ENCODE measurements at places on chromosomes 6 and 20. TPM values are rescaled to one million over a fixed set of nuclear protein-coding genes. Genes with fewer than 3 reads are reported as not detected.

DNA sequence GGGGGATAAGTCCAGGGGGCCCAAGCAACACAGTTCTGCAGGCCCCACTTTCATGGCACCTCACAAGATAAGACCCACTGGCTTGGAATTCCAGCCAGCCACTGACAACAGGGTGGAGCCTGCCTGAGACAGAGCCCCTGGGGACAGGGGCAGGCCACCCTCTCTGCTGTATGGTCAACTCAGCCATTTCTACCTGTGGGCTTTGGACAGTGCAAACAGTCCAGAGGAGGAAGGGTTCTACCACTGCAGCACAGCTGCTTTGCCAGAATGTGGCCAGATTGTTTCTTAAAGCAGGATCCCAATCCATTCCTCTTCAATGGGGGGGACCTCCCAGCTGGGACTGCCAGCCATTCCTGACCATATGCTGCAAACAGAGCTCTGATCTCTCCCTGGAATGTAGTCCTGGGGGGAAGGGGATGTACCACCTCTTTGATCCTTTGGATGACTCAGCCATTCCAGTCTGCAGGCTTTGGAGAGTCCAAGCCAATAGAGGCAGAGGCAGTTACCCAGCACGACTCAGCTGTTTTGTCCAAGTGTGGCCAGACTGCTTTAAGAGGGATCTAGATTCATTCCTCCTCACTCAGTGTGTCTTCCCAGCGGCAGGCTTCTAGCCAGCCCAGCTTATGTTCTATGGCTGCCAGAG, 842.2 kb downstream of the EPHA7 start:
- DNase-seq: no peak

GRCh38 chr6:104575536-104575935, 284.2 kb downstream of the HACE1 start:
- DNase-seq: no peak

GRCh38 chr20:62143081-62143956, at the start of the genes PSMA7 and SS18L1:
PSMA7 (minus strand) TSS chr20:62143394; CDS start chr20:62143303, 91 bp downstream.
SS18L1 (plus strand) TSS chr20:62143769; CDS start chr20:62143821, 52 bp downstream.
- DNase-seq: peak; percentile 74

The MMP24 gene
- 0.09 TPM for total RNA-seq

The ZSCAN26 gene
- 3.8 TPM for total RNA-seq

The SERAC1 gene
- total RNA-seq: 8.7 TPM

The GGTLC1 gene
- total RNA-seq: not detected

GRCh38 chr6:34414999-34415858, 10.6 kb downstream of the RPS10 start:
- peak; percentile 63 for DNase-seq

- peak; percentile 91 for DNase-seq
Measured at GRCh38 chr20:6714279-6714711, 53.2 kb upstream of the BMP2 start.

GRCh38 chr20:31662372-31662854, 24.7 kb downstream of the COX4I2 start:
- DNase-seq: no peak

The TMEM74B gene
- total RNA-seq: 2.2 TPM

The SPEF1 gene
- not detected for total RNA-seq

The GINS1 gene
- 5.0 TPM for total RNA-seq

GRCh38 chr6:33081098-33081824, 5.5 kb downstream of the HLA-DPB1 start:
- no peak for DNase-seq

- no peak for DNase-seq
Measured at GRCh38 chr20:41185013-41185757, 47.8 kb downstream of the PLCG1 start.

GRCh38 chr20:41746635-41747034, 128.5 kb upstream of the CHD6 start:
- no peak for DNase-seq

The TXLNB gene
- 0.14 TPM for total RNA-seq

The PTCHD4 gene
- 0.25 TPM for total RNA-seq

The PANK2 gene
- total RNA-seq: 26.9 TPM

GRCh38 chr20:58690396-58691135, 2.0 kb upstream of the NPEPL1 start:
- no peak for DNase-seq

DNA sequence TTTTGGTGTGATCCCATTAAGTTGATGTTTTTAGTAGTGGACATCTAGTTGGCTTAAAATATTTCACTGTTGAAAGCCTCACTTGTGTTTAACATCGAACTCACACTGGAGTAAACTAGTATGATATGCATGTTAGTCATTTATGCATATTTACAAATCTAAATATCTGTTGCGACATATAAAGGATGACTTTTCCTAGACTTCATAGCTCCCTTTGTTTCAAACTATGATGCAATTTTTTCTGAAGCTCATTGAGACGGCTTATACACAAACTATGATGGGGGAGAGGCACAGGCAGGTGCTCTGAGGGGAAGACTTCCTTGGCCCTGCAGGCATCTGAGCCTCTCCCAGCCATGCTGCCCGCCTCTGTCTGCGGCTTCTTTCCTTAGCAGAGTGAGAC, 11.8 kb upstream of the FOXC1 start:
- DNase-seq: no peak

GRCh38 chr6:105769987-105770386, 316.1 kb upstream of the PRDM1 start:
- DNase-seq: no peak

DNA sequence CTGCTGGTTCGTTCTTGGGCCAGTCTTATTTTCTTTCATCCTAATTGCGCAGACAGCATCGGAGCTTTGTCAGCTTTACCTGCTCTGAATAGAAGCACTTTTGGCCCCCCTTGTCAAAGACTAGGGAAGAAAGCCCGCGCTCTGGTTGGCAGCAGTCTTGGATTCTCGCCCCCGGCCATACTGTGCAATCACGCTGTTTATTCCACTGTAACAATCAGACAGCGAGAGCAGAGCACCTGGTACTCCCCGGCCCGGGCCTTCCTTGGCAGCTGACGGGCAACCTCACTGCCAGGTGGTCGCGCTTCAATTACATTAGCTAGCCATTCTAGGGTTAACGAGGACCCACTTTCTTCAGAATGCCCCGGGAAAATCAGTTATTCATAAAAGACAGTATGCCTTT, 72.6 kb downstream of the INSM1 start:
- DNase-seq: no peak

GRCh38 chr20:53425941-53426340, 167.7 kb downstream of the ZNF217 start:
- no peak for DNase-seq

The LPA gene
- total RNA-seq: not detected

GRCh38 chr6:8526624-8527023, 91.3 kb upstream of the SLC35B3 start:
- DNase-seq: no peak

- DNase-seq: no peak
Measured at GRCh38 chr20:2293971-2294370, 1.8 kb upstream of the TGM3 start.

DNA sequence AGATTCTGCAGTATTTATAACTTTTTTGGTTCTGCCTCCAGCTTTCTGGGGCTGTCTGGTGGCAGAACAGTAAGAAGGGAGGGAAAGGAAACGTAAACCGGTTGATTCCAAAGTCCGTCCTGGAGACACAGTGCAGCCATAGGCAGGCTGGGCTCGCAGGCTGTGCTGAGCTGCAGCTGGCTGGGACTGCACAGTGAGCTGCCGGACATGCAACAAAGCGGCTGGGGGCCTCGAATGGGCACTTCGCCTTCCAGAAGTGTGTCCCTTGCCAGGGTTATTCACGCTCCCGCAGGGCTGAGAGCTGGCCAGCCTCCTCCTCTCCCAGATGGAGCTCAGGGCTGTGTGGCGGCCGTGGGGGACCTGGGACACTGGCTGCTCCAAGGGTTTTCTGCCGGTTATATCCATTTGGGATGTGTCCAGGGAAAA, 78.1 kb upstream of the CD93 start:
- peak; percentile 71 for DNase-seq

The ZNF133 gene
- total RNA-seq: 9.3 TPM

GRCh38 chr6:156175971-156176421, 601.2 kb upstream of the ARID1B start:
- peak; percentile 6 for DNase-seq

DNA sequence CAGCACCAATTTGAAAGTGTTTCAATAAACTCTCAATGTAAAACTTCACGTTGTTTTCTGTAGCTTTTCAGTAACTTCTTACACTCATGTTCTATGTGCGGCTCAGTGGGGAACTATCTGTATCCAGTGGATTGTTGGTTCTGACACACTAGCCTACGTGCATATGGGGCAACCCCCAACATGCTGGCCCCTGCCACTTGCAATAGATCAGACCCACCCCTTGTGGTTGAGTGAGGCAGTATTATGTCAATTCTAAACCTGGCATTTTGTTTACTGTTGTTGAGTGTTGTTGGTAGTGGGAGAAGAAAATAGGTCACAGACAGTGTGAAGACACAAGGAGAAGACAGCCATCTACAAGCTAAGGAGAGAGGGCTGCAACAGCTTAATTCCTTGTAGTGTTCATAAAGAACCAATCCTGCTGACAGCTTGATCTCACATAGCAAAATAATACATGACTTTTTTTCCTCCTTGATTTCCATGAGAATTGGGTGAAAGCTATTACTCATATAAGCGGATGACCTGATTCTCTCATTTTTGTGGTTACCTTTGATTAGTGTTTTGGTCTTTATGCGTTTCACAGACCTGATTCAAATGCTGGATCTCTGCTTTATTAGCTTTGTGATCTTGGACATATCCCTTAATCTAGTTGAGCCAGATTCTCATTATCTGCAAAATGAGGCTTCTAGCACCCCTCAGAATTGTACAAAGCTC, 320.4 kb downstream of the LAMA2 start:
- DNase-seq: no peak

The ANKEF1 gene
- total RNA-seq: 7.3 TPM

The IRF4 gene
- total RNA-seq: 5.0 TPM

GRCh38 chr6:143009851-143010250, 50.8 kb upstream of the AIG1 start:
- DNase-seq: no peak

The FOXS1 gene
- total RNA-seq: 0.52 TPM

Measured in left colon (tissue), 2 donors.